ENCODE measurements at places on chromosomes 6 and 20.

DNA sequence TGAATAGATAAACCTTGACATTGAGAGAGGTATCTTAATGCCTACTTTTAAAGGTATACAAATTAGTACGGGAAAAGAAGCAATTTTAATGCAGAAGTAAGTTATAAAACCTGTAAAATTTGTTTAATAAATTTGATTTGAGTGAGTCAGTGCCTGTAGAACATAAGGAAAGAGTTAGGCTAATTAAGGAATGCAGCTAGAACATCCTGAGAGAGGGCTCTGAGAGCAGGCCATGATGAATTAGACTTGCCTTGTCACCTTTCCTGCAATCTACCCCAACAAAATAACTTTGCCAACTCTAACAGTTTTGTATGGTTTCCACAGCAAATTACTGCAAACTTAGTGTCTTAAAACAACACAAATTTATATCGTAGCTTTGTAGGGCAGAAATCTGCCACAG lies 700.8 kb downstream of the RFPL4B start:
- no peak for DNase-seq

- DNase-seq, result no peak
These were observed 13.8 kb downstream of the ECT2L start for GRCh38 chr6:138809677-138810076.

GRCh38 chr20:19761841-19762240 lies 3.8 kb downstream of the RIN2 start:
- no peak for DNase-seq

DNA sequence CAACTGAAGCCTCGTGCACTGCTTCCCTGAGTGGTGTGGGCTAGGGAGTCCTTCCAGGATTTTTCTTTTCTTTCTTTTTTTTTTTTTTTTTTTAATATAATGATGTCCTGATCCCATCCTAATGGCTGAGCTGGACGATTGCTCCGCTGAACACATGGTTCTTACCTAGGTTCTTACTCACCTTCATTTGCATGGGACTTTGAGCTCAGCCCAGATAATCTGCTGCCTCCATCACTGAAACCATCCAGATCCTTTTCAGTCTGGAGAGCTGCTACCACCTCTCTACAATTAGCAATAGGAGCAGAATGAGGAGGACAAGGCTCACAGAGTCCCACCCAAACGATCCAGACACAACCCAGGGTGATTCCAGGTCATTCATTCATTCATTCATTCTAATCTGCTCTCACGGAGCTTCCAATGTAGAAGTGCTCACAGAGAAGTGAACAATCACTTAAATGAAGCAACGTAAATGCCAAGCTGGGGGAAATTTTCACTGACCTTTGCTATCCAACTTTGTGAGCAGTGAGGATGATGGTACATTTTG lies 246.3 kb upstream of the RREB1 start:
- no peak for DNase-seq

GRCh38 chr6:32622545-32623401 lies 14.4 kb upstream of the HLA-DQA1 start:
- DNase-seq, result no peak

GRCh38 chr20:63125838-63126601 lies 89.9 kb downstream of the YTHDF1 start:
- DNase-seq, result no peak

- no peak for DNase-seq
These were observed 117.0 kb downstream of the ANKRD60 start for GRCh38 chr20:58111310-58112016.

GRCh38 chr6:24272553-24272952 lies 85.3 kb downstream of the DCDC2 start:
- no peak for DNase-seq

DNA sequence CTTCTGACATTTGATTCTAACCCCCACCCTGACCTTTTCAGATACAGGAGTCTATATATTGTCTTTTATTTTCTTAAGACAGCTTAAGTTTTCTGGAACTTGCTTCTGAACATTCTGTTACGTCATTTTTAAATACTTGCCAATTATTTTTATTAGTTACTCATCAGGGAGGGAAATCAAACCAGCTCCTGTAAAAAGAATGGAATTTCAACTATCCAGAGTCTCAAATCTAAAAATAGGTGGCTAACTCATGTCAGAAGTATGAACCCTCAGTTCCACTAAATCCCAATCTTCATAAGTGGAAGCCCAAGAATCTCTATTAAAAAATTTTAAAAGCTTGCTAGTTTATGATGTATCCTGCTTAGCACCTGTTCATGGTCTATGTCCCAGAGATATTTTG lies 900.0 kb downstream of the KIF16B start:
- DNase-seq, result no peak

DNA sequence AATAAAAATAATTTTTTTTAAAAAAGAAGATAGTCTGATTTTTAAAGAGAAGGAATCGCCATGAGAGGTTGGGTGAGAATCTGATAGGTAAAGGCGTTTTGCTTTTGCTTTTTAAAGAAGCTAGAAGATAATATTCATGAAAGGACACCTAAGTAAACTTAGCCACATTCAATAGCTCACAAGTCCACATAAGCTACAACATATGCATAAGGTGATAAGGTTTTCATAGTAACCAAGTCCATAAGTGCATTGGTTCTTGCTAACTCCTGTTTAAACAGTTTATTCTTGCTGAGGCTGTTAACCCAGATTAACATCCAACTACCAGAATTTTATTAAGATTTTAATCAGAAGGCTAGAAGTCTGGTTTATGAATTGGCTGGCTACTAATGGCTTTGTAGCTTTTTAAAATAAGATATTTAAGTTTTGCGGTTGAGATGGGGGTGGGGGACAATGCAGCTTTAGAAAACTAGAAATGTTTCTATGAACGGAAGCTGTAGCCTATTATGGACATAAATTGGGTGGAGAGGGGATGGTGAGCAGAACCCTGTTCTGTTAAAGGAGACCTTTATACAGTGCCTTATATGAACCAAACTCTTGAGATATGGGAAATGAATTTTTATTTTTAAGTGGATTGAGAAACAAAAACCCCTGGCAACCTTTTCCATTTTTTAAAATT lies 235.1 kb downstream of the ZFAND3 start:
- DNase-seq, result no peak

DNA sequence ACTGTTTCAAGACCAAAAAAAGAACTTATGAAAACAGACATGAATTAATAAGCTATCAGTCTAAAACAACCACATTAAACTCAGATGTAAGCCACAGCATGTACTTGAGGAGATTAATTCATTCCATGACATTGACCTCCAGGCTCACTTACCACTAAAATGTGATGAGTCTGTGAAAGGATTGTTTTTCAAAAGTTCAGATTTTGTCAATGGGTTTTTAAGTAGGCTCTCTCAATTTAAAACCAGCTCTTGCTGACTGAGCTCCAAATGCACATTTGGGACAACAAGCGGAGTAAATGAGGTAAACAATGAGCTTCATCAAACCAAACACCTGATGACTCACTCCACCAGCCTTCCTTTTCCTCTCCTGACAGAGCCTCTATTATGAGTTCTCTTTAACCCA lies 197.0 kb downstream of the SIM1 start:
- DNase-seq, result no peak

GRCh38 chr6:100173211-100173610 lies 179.2 kb upstream of the MCHR2 start:
- no peak for DNase-seq

All from activated naive CD4-positive, alpha-beta T cell (primary cell).